ENCODE measurements at places on chromosomes 1 and 21.

DNA sequence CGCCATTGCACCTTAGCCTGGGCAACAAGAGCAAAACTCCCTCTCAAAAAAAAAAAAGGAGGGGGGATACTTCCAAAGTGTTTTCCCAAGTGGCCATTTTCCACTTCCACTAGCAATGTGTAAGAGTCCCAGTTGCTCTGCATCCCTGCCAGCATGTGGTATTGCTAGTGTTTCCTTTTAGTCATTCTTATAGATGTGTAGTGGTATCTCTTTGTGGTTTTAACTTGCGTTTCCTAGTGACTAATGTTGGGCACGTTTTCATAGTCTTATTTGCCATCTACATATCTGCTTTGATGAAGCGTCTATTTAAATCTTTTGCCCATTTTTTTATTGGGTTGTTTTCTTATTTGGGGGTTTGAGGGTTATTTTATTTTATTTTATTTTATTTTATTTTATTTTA is 31.1 kb downstream of the INAVA start:
- DNase-seq = no peak

DNA sequence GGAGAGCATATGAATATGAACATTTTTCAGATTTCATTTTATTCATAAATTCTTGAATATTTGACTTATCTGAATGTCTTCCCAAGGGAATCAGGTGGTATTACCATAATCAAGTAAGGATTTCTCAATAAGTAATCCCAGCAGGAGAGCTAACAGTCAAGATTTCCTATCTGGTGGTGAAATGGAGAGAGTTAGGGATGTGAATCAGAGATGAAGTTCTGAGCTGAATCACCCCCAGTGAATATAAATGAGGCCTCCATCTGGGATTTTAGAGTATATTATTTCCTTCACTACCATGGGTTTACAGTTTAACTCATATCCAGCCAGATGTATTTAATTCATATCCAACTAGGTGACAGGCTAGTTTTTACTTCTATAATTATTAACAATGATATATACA is 61.5 kb upstream of the RGS2 start:
- DNase-seq = no peak

DNA sequence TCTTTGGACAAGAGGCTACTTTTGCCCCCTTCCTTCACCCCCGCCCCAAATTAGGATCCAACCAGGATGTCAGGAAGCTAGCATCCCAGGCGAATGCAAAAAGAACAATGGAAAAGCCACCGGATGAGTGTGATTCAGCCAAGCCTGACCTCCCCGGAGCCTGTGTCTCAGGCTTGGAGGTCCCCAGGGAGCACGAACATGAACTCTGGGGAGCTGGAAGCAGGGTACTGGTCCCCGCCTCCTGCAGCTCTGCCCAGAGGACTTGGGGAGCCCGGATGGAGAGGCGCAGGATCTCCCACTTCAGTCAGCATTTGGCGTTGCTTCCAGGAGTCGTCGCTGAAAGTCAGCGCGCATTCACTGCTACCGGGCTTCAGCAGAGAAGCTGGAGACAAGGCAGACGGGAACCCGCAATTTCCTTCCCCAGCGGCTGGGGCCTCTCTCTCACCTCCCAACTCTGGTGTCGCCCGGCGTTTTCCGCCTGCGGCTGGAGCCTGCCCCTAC is 1.8 kb upstream of the TBX15 start:
- no peak for DNase-seq

DNA sequence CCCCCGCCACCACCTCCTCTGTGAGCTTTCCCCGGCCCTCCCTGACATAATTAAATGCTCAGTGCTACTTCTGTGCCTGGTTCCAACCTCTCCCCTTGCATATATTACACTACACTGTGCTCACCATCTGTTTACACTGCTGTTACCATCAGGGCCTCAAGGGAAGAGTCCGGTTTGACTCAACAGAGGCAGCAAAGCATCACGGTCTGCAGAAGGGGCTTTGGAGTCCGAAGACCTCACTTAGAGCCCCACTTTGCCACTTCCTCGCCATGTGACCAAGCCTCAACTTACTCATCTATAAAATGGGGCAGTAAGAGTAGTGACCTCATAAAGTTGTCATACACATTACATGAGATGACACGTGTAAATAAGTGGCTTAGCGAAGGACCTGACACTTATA is 27.4 kb downstream of the KCNN3 start:
- DNase-seq = no peak

DNA sequence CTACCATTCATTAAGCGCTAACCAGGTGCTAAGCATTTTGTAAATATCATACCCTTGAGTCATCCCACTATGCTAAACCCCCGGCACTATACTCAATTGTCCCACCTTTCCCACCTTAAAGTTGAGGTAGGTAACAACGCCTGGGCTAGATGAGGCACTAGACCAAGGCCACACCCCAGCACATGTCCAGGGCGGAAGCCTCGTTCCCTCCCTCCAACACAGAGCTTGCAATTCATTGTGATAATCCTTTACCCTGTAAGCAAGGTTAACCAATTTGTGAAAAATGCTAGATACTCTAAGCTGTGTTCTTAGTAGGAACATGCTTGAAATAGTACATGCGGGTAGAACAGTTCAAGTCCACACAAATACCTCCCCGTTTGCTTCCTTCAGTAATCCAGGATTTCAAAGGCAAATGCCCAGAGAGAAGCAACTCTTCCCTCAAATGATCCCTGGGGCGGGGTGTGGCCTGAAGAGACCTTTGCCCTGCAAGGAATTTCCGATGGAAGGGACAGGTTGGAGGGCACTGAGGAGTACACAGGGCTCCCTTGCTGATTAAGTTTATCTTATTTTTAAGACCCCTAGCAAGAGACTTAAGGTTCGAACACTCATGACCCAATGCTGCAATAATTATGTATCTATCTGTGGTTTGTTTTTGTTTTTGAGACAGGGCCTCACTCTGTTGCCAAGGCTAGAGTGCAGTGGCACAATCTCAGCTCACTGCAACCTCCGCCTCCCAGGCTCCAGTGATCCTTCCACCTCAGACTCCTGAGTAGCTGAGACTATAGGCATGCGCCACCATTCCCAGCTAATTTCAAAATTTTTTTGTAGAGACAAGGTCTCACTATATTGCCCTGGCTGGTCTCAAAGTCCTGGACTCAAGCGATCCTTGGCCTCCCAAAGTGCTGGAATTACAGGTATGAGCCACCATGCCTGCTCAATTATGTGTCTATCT is 2.6 kb downstream of the RSPH1 start:
- DNase-seq = no peak

DNA sequence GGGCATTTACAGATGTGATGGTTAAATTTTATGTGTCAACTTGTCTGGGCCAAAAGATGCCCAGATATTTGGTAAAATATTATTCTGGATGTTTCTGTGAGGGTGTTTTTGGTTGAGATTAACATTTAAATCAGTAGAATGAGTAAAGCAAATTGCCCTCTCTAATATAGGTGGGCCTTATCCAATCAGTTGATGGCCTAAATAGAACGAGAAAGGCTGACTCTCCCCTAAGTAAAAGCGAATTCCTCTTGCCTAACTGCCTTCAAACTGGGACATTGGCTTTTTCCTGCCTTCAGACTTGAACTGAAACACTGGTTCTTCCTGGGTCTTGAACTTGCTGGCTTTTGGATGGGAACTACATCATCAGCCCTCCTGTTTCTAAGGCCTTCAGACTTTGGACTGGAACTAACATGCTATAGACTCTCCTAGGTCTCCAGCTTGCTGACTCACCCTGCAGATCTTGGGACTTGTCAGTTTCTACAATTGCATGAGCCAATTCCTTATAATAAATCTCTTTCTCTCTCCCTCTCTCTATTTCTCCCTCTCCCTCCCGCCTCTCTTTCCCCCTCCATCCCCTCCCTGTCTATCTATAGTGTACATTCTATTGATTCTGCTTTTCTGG is 10.2 kb upstream of the NAV1 start:
- no peak for DNase-seq

GRCh38 chr1:245880754-245881403 is 626.2 kb downstream of the SMYD3 start:
- DNase-seq = no peak

GRCh38 chr1:218461351-218461750 is 116.2 kb downstream of the TGFB2 start:
- no peak for DNase-seq

- no peak for DNase-seq
These were observed 39.4 kb downstream of the GRIK3 start for GRCh38 chr1:36994868-36995267.

DNA sequence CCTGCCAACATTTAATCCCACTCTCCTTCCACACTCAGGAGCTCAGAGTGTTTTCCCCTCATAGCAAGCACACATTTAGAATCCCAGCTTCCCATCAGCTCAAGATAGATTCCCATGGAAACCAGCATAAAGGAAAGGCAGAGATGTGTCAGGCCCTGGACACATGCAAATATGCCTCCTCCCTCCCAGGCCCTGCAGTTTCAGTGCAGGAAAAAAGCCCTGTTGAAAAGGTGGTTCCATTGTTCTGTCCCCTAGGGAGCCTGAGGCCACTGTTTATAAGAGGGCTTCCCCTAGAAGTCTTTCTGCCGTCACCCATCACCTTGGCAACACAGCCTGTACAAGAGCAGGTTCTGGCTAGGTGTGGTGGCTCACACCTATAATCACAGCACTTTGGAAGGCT is 3.6 kb downstream of the CACNA1S start:
- DNase-seq = no peak

DNA sequence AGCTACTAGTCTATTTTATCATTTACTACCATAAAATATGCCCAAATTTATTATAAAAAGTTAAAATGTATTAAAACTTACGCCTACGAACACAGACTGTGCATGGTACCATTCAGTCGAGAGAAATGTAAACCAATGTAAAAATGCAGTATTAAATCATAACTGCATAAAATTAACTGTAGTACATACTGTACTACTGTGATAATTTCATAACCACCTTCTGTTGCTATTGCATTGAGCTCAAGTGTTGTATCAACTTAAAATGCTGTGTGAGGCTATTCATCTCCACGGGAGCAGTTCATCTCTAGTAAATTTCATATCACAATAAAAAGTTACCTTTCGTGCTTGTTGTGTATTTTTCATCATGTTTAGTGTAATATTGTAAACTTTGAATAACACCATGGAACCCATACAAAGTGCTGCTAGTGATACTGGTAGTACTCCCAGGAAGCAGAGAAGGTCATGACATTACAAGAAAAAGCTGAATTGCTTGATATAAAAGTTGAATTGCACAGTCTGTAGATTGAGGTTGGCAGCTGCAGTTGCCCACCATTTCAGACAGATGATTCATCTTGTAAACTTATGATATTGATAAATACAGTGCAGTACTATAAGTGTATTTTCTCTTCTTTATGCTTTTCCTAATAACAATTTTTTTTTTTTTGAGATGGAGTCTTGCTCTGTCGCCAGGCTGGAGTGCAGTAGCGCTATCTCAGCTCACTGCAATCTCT is 19.0 kb upstream of the CENPF start:
- no peak for DNase-seq
